ENCODE measurements at places on chromosomes 2 and 18. TPM values are rescaled to one million over a fixed set of nuclear protein-coding genes. Genes with fewer than 3 reads are reported as not detected.

DNA sequence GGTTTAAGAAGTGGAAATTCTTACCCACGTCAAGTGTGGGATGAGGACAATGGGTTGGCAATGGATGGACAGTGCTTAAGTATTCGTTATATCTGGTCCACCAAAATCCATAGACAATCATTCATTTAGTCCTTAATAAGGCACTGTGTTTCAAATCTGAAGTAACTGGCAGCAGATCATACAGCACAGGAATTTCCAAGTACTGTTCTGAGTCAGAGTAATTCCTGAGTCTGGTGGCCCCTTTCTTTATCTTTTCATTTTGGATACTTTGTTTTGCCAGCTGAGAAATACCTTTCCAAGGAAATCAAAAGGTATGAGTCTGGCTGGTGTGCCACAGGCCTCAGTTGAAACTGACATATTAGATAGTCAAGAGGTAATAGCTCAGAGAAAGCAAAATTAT lies 31.4 kb upstream of the CCDC102B start:
- no peak for DNase-seq

- DNase-seq: peak; percentile 69
Measured at GRCh38 chr2:28355521-28356094, 37.0 kb upstream of the FOSL2 start.

DNA sequence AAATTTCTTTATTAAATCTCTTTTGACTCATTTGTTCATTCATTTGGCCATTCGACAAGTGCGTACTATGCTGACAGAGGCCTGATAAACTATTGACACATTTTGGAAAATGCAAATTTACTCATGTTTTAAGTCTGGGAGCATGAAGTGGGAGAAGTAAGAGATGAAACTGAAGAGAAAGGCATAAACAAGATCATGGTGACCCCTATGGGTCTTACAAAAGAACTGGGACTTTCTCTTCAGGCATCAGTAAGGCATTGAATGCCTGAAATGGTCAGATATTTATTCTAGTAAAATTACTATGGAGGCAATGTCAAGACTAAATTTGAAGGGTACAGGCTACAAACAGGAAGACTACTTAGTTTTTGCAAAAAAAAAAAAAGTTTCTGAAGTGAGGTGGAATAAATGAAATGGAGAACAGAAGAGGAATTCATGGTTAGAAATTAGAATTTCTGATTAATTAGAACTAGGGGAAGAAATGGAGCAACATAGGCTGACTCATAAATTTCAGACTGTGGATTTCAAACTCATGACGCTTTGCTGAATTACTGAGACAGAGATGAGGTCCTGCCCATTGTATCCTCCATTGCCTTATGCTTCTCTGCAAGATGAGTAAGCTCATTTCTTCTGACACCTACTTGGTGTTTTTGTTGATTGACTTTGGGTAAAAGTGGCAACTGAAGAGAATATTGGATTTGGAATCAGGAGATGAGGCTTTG lies 32.7 kb downstream of the VSNL1 start:
- no peak for DNase-seq

DNA sequence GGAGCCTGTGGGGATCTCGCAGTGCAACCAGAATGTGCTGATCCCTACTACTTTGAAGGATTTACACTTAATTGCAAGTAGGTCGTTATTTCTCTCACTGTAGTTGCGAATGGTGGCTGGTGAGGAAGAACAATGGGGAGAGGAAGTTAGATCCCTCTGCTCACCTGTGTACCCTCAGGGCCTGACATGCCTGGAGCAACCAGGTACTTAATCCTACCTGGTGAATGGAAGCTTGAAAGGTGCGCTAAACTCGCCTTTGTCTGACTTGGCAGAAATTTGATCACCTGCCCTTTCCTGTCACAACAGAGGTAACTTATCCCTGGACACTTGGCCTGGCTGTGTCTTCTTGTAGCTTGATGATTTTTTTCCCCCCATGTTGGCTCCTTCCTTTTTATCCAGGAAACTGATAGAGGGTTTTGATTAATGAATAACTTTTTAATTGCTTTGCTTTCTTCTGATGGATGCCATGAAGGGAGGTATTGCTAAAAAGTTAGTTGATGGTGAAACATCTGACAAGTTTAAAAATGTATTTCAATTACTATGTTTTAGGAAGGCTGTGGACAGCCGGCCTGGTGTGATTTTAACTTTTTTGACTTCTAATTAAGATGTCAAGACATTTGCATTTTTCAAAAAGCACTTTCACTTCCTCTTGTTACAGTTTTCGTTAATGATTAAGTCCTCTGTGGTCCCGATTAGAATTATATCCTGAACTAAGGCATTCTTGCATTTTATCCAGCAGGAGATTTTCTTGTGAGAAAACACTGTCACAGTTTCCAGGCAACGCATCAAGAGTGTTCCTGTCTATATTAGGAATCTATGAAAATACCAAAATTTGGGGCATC lies 9.2 kb downstream of the SGPP2 start:
- no peak for DNase-seq

DNA sequence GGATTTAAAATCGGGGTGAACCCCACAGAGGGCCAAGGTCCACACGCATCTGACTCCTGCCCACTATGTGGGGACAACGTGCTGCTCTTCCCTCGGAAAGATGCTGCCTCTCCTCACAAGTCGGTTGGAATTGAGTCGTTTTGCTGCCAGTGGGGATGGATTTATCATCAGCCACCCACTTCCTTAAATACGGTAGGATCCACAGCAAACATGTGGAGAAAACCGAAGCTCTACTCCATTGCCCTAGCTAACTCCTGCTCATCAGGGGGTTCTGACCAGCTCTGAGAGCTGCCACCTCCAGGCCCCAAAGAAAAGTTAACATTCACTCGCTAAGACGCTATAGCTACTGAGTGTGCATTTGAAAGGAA lies 80.9 kb downstream of the CHRNA1 start:
- DNase-seq: no peak

CNDP1 gene
- not detected for total RNA-seq

DNA sequence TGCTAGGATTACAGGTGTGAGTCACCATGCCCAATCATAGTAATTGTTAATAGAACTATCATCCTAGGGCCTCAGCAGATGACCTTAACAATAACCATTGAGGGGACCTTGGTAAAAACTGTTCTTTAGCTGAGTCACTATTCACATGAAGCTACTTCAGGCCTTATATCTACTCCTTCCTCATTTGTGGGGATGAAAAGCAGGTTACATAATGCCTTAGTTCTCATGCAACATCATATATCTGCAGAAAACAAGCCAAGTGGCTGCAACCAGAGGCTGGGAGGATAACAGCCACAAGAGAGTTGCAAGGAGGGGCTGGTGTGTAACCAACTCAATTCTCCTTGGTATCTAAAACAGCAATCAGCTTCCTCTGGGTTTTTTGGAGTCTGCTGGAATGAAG lies 445.4 kb downstream of the NBAS start:
- no peak for DNase-seq

- no peak for DNase-seq
Measured at GRCh38 chr2:61978522-61978921, 73.0 kb downstream of the COMMD1 start.

IL18RAP gene
- 4.9 TPM for total RNA-seq

GRCh38 chr2:239735829-239736357 lies 289.2 kb downstream of the NDUFA10 start:
- DNase-seq: no peak

SLC40A1 gene
- 169 TPM for total RNA-seq

- no peak for DNase-seq
Measured at GRCh38 chr2:210895132-210895531, 338.7 kb downstream of the CPS1 start.

DNA sequence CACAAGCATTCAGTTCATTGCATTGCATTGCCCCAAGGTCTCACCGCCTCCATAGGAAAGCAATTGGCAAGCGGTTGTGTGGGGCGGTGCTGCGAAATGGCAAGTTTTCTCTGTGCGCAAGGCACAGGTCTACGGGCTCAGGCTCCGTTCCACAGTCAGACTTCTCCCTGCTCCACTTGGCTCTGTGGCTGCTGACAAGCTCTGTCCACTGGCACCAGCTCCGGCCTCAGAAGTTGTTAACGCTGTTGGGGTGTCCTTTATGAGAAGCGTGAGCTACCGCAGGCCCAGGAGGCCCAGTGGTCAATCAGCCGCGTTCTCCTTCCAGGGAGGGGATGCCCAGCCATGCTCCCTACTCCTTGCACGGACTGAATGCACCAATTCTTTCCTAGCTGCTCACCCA lies 87.0 kb upstream of the GATA6 start:
- no peak for DNase-seq

DNA sequence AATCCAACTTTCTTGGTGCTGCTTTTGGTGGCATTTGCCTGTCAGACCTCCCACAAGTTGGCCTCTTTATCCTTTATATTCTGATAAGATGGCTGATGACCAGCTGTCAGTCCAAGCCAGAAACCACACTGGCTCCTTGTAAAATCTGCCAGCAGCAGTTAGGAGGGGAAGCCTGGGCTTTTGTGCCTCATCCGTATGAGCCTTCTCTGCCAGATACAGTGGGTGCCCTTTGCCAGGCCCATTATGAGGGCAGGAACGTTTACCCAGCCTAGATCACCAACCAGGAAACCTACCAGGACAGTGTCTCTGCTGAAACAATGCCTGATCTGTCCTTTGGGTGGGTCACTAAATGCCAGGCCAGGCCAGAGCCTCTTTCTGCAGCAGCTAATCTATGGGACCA lies 202.9 kb upstream of the SP5 start:
- DNase-seq: no peak

GALNT13 gene
- total RNA-seq: 5.8 TPM

DNA sequence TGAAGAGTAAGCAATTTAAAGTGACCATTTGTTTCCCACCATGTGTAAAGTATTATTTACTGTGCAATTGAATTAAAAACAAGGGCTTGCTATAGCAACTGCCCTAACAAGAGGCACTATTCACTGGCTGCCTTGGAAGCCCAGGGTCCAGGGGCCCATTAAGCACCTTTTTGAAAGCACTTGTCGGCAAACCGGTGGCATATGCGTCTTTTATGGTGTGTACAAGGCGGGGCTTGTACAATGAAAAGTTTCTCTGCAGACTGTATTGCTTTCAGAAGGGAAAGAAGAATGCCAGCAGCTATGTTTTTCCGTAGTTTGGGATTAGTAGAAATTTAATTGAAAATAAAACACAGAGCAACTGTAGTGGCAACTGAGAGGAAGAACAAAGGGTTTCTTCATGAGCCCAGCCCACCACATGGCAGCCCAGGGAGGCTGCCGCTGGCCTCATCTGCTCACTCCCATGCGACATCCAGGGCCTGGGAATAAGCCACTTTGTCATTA lies 279.5 kb upstream of the PARD3B start:
- no peak for DNase-seq

DNA sequence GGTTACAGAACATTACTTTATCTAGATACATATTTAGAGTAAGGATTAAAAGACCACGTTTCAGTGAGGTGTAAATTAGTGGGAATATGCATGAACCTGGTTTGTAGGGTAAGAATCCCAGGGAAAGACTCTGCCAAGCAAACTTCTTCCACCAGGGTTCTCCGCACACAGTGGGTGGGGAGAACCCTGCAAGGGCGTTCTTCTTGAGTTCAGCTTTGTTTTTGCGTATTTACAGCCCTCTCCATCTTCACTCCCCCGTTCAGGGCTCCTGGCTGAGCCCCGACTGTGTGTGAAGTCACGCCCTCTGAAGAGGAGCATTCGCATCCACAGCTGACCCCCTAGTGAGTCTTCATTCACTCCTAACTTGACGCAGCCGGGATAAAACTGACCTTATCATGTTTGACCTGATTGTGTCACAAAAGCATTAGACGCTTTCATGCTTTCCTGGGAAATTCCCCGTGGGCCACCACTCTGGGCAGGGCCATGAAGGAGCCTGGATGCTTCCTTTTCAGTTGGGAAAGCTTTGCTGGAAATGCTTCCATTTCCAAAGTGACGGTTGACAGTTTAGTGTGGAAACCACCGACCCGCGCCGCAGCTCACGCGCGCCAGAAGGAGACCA lies 1.0 kb downstream of the ALKAL2 start:
- DNase-seq: no peak

ZC3H15 gene
- 42.9 TPM for total RNA-seq

GRCh38 chr2:128317181-128317898 lies 1.3 kb downstream of the HS6ST1 start:
- peak; percentile 73 for DNase-seq

DNA sequence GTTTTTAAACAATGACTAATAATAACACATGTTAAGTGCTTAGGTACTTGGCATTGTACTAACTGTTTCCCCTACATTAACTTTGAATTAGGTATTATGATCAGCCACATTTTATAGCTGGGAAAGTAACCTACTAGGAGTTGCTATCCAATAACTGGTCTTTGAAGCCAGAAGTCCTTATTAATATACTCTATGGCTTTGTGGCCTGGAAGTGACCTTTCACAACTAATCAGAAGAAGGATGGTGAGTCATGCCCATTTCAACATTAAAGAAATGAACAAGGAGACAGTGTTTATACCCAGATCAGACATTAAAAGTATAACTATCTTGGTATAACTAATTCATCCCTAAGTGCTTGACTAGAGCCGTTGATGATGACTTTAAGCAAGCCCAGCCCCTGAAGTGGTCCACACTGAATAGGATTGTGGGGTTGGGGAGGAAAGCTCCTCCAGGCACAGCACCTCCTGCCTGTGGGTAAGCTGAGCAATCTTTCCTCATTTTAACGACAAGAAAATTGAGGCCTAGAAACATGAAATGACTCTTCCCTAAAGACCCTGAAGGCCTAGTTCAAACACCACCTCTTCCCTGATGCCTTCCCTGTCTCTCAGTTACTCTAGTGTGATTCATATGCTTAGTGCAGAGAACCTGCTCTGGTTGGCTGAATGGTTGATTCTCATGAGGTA lies 71.6 kb upstream of the RFX8 start:
- no peak for DNase-seq

- DNase-seq: no peak
Measured at GRCh38 chr18:77784759-77785379, 535.2 kb downstream of the GALR1 start.

MEP1B gene
- not detected for total RNA-seq

HAAO gene
- total RNA-seq: 6.4 TPM

DNA sequence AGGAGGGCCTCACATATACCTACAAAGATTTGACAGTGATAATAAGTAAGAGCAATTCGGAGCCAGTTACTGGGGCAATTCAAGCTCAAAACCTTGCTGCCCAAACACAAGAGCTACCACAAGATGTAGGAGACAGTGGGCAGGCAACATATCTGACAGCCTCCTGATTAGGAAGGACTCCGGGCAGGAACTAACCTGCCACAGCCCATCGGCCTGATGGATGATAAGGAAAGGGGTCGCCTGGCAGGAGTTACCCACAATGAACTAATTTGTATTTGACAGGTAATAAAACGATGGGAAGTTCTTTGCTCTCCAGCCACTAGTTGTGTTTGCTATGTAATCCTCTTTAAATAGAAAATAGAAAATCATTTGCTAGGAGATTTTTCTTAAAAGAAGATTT lies 100.2 kb downstream of the ARHGAP15 start:
- no peak for DNase-seq

All from upper lobe of right lung (tissue), 1 donor.